PC-3 (cell line): ENCODE measurements at places on chromosomes 5 and 9.

DNA sequence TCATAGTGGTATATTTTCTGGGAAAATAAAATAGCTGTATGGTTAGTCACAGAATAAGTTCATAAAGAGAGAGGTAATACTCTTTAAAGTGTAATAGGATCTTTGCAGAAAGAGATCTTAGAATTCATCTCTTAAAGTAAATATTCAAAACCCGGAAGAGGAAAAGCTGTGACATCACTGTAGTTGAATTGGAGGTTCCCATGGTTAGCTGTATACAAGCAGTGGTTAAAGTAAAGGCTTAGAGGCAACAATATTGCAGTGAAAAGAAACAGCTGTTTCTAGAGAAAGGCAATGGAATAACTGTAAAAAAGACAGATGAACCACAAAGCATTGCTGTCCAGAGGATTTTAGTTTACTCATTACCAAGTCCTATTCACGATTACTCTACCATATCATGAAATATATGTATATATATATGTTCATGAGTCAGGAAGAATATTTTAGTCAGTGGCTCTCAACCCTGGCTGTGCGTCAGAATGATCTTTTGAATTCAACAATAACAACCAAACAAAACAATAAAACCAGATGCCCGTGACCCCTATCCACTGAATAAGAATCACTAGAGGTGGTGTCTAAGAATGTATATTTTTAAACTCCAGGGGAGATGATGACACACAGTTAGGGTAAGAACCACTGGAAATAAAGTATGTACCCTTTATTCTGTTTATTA, 4.7 kb downstream of the ERCC6L2 start:
- peak; percentile 62 for DNase-seq

- DNase-seq = no peak
These were observed 479.4 kb upstream of the MPDZ start for GRCh38 chr9:13758936-13759335.

- DNase-seq = no peak
These were observed 629 bp upstream of the CD74 start for GRCh38 chr5:150413176-150413901.

DNA sequence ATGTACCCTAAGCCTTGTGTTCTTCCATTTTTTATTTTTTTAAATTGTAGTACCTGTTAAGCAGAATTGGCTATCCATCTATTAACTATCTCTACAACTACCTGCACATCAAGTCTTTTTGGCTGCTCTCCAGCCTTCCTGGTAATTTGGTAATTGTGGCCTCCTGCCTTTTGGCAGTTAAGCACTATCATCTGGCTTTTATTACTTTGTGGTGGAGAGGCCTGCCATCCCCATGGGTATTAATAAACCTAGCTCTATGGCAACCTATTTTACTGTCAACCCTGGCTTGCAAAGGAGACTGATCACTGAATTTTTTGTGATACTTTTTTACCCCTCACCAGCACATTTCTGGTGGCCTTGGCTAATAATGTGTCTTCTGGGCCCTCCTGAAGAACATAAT, 20.5 kb downstream of the SELENOP start:
- no peak for DNase-seq

DNA sequence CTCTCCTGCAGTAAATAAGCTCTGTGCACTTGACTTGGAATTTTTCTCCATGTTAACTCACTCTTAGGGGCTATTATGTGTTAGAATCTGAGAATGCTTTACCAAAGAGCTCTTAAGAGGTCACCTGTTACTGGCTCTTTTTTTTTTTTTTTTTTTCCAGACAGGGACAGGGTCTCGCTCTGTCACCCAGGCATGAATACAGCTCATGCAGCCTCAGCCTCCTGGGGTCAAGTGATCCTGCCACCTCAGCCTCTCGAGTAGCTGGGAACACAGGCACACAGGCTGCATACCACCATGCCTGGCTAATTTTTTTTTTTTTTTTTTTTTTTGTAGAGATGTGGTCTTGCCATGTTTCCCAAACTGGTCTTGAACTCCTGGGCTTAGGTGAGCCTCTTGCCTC, 22.1 kb downstream of the HMGXB3 start:
- no peak for DNase-seq

DNA sequence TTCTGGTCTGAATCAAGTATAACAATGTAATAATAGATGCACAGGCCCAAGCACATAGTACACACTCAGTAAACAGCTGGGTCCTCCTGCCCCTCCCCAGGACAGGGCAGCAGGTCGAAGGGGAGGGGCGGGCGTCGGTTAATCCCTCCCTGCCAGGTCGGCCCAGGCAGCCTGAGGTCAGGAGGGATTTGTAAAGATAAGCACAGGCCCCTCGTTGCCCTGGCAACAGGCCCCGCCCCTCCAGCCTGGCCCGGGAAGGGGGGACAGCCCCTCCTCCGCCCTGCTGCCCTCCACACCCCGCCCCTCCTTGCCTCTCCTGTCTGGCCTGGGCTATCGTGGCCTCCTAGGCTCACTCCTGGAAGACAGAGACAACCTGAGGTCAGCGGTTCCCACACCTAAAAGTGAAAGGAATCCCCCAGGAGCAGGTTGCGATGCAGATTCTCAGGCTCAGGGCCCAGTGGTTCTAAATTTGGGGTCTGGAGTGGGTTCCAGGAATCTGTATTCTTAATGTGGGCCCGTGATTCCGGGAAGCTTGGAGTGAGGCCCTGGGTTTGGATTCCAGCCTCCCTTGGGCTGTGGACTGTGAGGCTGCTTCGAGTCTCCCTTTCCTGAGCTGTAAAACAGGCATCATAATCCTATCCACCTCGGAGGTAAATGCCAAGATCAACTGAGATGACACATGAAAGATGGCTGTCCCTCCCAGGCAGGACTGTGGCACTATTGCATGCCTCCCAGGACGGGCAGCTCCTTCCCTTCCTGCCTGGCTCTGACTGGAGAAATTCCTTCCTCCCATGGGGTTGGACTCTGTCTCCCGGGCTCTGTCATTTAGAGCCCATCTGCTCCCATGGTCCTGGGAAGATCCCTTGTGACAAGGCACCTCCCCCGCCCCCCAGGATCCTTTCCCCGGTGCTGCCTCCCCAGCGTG, 4.4 kb downstream of the CRB2 start:
- no peak for DNase-seq

- peak; percentile 74 for DNase-seq
These were observed 639.0 kb downstream of the CCDC171 start for GRCh38 chr9:16191691-16192402.

GRCh38 chr9:13395156-13395555, 115.7 kb upstream of the MPDZ start:
- DNase-seq = peak; percentile 13

GRCh38 chr5:75475364-75475763, 36.1 kb downstream of the CERT1 start:
- DNase-seq = no peak

DNA sequence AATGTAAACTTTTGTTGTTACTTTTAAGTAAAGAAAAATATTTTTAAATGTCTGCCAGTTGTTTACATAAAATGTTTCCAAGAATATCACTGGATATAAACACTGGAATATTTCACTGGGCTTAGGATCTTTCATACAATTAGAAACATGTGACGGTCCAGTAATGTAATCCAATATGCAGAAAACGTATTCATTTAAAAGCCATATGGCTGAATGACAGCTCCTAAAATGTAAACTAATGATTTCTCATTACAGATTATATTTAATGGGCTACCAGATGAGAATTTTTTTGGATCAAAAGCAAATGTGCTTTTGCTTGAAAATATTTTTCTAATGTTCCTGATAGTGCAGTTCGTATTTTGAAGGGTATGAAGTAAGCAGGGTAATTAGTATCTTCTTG, 124.3 kb downstream of the TTC39B start:
- DNase-seq = no peak

GRCh38 chr5:131534974-131535373, 100.1 kb downstream of the RAPGEF6 start:
- DNase-seq = no peak

DNA sequence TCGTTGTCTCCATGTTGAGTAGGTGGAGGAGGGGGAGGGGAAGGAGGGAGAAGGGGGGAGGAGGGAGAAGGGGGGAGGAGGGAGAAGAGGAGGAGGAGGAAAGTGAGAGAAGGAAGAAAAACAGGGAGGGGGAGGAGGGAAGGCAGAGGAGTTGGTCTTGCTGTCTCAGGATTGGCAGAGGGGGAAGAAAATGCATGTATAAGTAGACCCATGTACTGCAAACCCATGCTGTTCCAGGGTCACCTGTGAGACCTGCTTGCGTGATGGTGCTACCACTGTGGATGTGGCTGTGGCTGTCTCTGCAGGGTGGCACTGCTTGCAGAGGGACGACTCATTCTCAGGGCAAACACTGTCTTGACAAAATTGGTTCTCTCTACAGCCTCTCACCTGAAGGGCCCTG, 76.3 kb downstream of the PTCH1 start:
- DNase-seq = peak; percentile 3

- DNase-seq = peak; percentile 69
These were observed 39.4 kb downstream of the RNF44 start for GRCh38 chr5:176497852-176498251.

- DNase-seq = no peak
These were observed 50.0 kb upstream of the RNU6ATAC start for GRCh38 chr9:134214386-134214765.
